Body of pancreas (tissue), 4 donors: ENCODE measurements at places on chromosomes 7 and 10. TPM values are rescaled to one million over a fixed set of nuclear protein-coding genes. Genes with fewer than 3 reads are reported as not detected.

Gene VSIR
- 17.1 TPM for total RNA-seq

Gene EEPD1
- 13.5 TPM for total RNA-seq

Gene FXYD4
- total RNA-seq: not detected

Gene ACHE
- total RNA-seq: 6.2 TPM

Gene SPACDR
- not detected for total RNA-seq

Gene PGAM2
- not detected for total RNA-seq

Gene LMTK2
- 19.7 TPM for total RNA-seq

Gene C10orf67
- 0.52 TPM for total RNA-seq

Gene FUOM
- total RNA-seq: 12.5 TPM

Gene NEUROD6
- total RNA-seq: not detected
